Stimulated activated CD8-positive, alpha-beta memory T cell treated with anti-CD3 and anti-CD28 coated beads, Interleukin-4, amount 100 ng/mL, for 1 hour (primary cell): ENCODE measurements at places on chromosomes 1 and 21.

- no peak for DNase-seq
These were observed 189.2 kb downstream of the ZP4 start for GRCh38 chr1:237701534-237701933.

GRCh38 chr21:25343774-25344545 lies 263.3 kb downstream of the MRPL39 start:
- DNase-seq = no peak

GRCh38 chr1:206047271-206047670 lies 5.7 kb upstream of the RHEX start:
- DNase-seq = no peak

DNA sequence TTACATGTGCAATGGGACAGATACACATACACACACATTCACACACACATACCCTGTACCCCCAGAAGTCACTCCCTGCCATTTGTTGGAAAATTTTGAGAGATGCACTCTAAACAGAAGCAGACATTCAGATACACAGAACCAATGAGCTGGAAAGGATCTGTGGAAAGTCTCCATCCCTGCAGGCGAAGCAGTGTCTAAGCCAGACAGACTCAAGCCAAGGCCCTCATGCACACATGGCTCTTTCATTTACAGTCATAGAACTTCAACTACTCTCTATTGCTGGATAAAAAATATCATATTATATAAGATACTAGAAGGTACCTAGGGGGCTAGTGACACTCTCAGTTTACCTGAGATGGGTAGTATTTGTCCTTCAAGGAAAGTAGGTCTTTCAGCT lies 7.3 kb upstream of the SEC16B start:
- no peak for DNase-seq

DNA sequence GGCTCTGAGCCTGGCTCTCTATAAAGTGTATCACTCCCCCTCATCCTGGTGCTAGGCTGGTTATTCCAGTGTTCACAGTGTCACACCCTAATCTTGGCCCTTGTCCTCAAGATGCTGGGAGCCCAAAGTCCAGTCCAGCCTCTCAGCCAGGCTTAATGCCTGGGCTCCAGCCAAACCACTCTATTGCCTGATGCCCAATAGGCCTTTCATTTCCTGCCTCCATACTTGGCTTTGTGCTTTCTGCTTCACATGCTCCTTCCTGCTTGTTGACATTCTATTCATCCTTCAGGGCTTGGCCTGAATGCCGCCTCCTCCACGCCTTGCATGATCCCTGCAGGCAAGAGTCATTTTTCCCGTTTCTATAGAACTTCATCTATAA lies 1.7 kb downstream of the KLHDC8A start:
- DNase-seq = no peak
